Caco-2 (cell line): ENCODE measurements at places on chromosomes 2 and 18.

DNA sequence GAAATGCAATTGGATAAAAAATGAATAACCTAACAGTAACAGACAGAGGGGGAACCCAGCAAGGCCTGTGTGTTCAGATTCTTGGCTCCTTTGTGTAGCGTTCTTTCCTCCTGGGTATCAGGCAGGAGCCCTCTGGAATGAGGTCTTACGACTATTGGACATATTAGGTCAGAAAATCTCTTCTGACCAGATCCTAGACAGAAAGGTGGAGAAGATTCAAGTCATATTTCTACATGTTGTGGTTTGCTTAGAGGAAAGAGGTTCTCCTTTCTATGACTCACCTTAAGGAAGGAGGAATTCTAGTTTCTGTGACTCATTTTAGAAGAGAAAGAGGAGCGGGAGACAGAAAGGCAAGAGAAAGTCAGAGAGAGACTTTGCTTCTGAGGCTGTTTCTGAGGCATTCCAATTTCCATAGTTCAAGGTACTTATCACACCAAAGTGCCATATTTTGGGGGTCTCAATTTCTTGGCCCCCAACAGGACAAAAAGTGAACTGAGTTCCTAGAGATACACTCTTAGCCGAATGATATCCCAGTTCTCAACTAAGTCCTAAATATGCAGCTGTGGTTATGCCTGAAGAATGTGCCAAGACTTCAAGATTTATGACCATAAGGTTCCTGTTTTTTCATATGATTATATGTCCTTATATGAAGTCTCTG, 618.6 kb downstream of the ZEB2 start:
- no peak for DNase-seq

DNA sequence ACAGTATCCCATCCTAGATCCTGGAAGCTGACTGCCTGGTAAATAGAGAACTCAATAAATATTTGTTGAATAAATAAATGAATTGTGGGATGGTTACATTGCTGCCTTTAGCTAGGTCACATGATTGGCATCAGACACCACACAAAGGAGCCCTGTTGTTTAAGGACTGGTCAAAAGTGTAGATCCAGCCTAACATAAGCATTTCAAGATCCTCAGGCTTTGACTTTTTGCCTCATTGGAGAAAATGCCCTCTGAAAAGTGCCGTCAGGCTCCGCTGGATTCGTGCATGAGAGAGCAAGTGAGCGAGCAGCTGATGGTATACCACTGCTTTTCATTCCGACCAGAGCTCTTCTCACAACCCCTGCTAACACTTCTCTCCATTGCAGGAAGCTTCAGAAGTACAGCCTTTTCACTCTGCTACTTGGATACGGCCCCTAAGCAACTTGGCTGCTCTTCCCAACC, 1.3 kb upstream of the ZNF24 start:
- DNase-seq, result no peak

- DNase-seq, result no peak
Observed at GRCh38 chr18:56807901-56808300, 156.7 kb downstream of the WDR7 start.

GRCh38 chr2:230694241-230694640, 18.4 kb upstream of the CAB39 start:
- no peak for DNase-seq

- DNase-seq, result no peak
Observed at GRCh38 chr2:120715353-120715752, 20.3 kb upstream of the GLI2 start.

GRCh38 chr18:9688036-9688741, 19.9 kb upstream of the RAB31 start:
- DNase-seq, result no peak
